ENCODE measurements at places on chromosomes 6 and 20.

- DNase-seq = no peak
These were observed 219.8 kb downstream of the TFAP2A start for GRCh38 chr6:10194816-10195672.

DNA sequence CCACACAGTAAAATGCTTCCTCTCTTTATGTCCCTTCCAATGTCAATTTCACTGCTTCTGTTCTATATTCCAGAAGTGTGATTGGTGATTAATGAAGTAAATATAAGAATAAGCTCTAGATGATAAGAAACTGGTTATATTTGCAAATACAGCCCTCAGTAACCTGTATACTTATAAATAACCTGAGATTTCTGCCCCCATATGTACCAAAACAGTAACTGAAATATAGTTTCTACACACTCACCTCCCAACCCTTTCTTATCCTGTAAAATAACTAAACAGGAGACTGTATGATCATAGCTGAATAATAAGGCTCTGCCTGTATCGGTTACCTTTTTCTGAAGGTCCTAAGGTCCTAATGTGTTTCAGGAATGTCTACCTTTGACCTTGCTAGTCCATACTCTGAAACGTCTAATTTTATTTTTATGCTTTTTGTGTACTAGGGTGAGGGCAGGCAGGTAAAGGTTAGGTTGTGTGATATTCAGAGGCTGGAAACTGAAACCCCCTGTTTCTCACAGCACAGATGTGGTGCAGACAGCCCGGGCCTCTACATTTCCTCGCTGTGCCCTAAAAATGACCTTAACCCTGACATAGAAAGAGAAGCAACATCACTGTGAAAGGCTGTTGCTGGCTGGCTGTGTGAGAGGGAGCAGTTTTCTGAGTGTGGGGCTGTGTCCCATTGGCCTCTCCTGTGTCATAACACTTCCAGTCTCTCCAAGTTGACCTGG lies 378.8 kb downstream of the CENPW start:
- DNase-seq = no peak

GRCh38 chr6:145704143-145704781 lies 31.1 kb downstream of the EPM2A start:
- DNase-seq = no peak

GRCh38 chr6:35048631-35049083 lies 92.5 kb downstream of the TCP11 start:
- DNase-seq = no peak

- DNase-seq = no peak
These were observed 102.6 kb upstream of the ZFP64 start for GRCh38 chr20:52294106-52294628.

- no peak for DNase-seq
These were observed 171.3 kb downstream of the GRM1 start for GRCh38 chr6:146200176-146200575.

DNA sequence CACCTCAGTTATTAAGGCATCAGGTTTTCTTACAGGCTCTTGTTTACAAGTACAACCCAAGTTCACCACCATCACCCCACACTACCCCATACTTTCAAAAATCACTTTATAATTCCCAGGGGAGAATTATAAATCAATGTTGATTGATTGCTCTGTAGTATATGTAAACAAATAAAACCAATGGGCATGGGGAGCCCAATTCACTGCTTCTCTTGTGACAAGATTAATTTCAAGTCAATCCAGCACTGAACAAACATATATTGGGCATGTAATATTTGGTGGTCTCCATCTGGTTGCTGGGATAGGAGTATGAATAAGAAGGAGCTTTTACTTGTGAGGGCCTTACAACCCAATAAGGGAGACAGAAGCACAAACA lies 95.8 kb downstream of the CLVS2 start:
- no peak for DNase-seq

Measured in mesothelial cell of epicardium (in vitro differentiated cells).